ENCODE measurements at places on chromosomes 5 and 9. TPM values are rescaled to one million over a fixed set of nuclear protein-coding genes. Genes with fewer than 3 reads are reported as not detected.

GRCh38 chr9:97475059-97475458, 26.4 kb upstream of the TMOD1 start:
- DNase-seq = no peak

DNA sequence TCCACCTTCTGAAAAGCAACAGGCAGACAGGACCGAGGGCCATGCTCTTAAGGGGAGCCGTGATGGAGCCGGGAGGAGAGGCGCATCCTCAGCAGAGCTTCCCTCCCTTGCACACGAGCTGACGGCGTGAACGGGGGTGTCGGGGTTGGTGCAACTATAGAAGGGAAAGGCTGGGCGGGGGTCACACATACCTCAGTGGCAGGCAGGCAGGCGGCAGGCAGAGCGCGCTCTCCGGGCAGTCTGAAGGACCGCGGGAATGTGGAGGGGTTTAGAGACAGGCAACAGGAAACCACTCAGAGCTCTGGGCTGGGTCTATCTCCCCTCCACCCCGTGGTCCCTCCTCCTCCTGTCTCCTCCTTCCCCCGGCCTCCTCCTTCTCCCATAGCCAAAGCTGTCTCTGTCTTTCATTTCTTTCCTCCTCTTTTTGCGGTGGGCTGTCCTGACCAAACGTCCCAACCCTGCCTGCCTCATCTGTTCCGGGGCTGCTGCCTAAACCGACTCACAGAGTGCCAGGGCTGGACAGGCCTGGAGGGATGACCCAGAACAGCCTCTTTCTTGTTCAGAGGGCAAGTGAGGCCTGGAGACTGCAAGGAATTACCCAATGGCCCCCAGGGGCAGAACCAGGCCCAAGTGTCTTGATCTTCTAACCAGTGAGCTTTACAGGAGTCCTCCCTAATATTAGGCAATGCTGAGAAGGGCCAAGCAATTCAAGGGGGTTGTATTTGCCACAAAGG, at the start of gene SPARC:
Gene SPARC (minus strand): TSS at position 242 of the 734 bp plus-strand sequence. CDS start 10,727 bp downstream, outside the sequence.
- DNase-seq = no peak

DNA sequence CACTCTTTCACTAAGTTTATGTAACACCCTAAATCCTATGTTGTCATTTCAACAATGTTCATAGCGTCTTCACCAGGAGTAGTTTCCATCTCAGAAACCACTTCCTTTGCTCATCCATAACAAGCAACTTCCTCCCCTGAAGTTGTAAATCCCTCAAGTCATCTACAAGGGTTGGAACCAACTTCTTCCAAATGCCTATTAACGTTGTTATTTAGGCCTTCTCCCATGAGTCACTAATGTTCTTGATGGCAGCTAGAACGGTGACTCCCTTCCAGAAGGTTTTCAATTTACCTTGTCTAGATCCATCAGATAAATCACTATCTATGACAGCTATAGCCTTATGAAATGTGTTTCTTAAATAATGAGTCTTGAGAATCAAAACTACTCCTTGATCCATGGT, 73.3 kb upstream of the TARS1 start:
- DNase-seq = no peak

MCC gene
- 32.1 TPM for polyA plus RNA-seq

DNA sequence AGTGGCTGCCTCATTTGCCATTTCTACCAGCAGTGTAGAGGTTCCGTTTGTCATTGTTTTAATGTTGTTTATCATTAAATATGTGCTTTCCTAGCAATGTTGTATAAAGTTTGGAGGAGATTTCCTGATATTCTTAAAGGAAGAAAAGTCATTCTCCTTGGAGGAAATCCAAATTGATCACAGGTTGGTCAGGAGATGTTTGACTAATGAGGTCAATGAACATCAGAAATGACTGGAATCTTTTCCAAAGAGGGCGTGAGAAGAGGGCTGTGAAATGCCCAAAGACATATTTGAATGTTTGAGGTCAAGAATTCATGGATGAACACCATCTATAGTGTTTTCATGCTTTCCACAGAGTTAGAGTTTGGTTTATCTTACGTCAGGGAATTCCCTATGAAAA, 471.3 kb downstream of the MAT2B start:
- no peak for DNase-seq

- DNase-seq = no peak
These were observed 4.1 kb downstream of the FIBCD1 start for GRCh38 chr9:130934702-130935647.

TNFSF15 gene
- polyA plus RNA-seq = 4.9 TPM

ERMP1 gene
- 50.7 TPM for polyA plus RNA-seq

GRCh38 chr5:61673007-61673735, 341.1 kb downstream of the ZSWIM6 start:
- DNase-seq = no peak

DNA sequence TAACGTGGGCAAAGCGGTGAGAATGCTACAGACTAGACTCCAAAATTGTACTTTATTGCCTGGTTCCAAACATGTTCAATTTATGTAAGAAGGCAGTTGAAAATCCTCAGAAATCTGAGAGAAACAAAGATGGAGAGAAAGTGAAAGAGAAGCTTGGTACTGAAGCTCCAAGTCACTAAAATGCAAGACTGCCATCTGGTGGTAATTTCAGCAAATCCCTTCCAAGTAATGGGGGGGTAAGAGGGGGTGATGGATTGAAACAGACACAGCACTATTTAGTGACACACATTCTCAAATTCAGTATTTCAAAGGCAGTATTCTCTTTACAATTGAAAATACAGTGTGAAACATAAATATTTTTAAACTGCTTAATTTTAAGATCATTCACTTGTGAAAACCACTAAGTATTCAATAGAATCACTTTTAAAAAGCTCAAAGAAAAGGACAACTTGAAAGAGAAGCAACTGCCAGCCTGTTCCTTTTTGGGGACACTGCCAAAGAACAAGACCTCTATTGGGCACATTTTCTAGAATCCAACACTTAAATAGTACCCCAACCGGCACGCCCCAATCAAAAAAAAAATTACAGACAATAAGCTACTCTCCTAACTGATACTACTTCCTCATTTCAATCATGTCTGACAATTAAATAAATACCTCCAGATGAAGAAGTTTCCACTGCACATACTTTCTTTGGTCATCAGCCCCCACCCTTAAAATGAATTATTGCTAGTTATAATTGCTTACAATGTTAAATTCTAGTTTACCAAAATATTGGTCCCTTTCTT, 131.5 kb downstream of the AGTPBP1 start:
- peak; percentile 62 for DNase-seq

GRCh38 chr5:67246546-67247268, 50.1 kb upstream of the CD180 start:
- DNase-seq = no peak

GRCh38 chr5:178348356-178349074, 115.9 kb upstream of the PHYKPL start:
- DNase-seq = no peak

WDR31 gene
- 6.2 TPM for polyA plus RNA-seq

DNA sequence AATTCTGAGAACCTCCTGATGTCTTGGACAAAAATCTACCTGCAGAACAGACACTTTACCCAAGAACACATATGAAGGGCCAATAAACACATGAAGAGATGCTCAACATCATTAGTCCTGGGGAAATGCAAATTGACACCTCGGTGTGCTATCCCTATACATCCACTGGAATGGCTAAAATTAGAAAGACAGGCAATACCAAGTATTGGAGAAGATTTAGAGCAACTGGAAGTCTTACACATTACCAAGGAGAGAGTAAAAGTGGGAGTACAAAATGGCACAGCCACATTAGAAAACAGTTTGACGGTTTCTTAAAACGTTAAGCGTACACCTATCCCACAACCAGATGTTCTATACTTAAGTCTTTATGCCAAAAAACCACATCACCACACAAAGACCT, 3.3 kb upstream of the TDRD7 start:
- DNase-seq = no peak

- no peak for DNase-seq
These were observed 93.1 kb upstream of the TLE1 start for GRCh38 chr9:81782313-81782995.

DNA sequence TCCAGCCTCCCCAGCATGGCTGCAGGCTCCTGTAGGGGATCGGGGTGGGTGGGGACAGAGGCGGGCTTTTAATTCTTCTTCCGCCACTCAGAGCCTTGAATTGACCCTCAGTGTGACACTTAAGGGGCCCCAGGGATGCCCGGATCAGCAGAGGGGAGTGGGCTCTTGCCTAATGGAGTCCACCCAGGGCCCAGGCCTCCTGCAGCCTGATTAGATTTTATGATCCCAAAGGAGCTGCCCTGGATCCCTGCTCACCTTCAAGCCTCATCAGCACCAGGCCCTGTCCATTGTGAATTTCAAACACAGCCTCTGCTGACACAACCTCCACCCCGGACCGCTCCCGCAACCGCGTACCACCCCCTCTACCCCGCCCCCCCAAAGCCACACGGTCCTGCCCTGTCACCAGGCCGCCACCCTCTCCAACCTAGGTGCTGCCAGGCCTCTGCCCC, 214.1 kb upstream of the IER5L start:
- DNase-seq = no peak

ADCY2 gene
- polyA plus RNA-seq = 6.4 TPM

- DNase-seq = no peak
These were observed 19.4 kb downstream of the OGN start for GRCh38 chr9:92385001-92385400.

- no peak for DNase-seq
These were observed 68.0 kb upstream of the CTNNA1 start for GRCh38 chr5:138685193-138685745.

SLC34A1 gene
- 220 TPM for polyA plus RNA-seq

GRCh38 chr9:134575901-134576176, 65.8 kb upstream of the COL5A1 start:
- DNase-seq = no peak

Data from left renal cortex interstitium (tissue), 4 donors.